ENCODE measurements at places on chromosomes 1 and 21. TPM values are rescaled to one million over a fixed set of nuclear protein-coding genes. Genes with fewer than 3 reads are reported as not detected.

DNA sequence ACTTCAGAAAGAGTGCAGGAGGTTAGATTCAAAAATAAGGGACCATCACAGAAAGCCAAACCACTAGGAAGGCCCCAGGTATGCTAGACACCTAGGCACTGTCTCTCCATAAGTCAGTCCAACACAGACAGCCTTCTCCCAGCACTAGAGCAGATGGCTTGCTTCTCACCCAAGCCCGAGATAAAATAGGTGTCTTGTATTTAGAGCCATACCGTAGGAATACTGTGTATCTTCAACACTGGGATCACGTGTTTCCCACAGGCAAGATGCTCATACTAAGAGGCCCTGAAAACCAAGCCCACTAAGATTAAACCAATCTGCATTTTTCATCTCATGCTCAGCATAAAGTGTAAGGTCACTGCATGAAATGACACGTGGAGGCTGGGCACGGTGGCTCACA is 223.3 kb upstream of the KAZN start:
- H3K36me3 ChIP-seq, result no peaks in the 10 kb centered on the region
- no peaks in the 10 kb centered on the region for H3K27me3 ChIP-seq
- H3K27ac ChIP-seq, result no peak overlapping the region
- DNase-seq, result no peak
- H3K4me1 ChIP-seq, result no peaks in the 10 kb centered on the region

- peak; percentile 77 for DNase-seq
- H3K27me3 ChIP-seq, result peaks cover 5% of the 10 kb centered on the region
- peaks cover 50% of the 10 kb centered on the region for H3K4me1 ChIP-seq
- peak overlapping the region; percentile 83 for H3K27ac ChIP-seq
These were observed 773 bp downstream of the CHD1L start for GRCh38 chr1:147243228-147243685.

DNA sequence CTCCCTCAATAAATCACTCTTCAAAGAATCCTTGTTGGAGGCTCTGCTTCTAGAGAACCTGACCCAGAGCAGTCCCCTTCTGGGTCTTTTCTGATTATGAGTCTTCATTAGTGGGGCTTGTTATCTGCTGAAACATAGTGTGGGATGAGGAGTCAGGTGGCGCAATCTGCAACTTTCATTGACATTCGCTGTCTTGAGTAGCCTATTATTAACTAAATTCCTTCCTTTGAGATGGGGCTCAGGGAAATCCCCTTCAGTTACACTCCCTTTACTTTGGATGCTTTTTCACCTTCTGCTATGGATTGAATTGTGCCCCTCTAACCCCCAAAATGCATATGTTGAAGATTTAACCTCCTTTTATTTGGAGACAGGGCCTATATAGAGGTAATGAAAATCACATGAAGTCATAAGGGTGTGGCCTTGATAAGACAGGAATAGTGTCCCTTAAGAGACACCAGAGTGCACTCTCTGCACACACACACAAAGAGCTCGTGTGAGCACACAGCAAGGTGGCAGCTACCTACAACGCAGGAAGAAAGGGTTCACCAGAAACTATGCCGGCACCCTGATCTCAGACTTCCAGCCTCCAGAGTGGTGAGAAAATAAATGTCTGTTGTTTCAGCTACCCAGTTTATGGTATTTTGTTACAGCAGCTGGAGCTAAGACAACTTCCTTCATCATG is 19.5 kb downstream of the DIO1 start:
- H3K4me1 ChIP-seq, result peaks cover 9% of the 10 kb centered on the region
- no peak overlapping the region for H3K27ac ChIP-seq
- H3K4me3 ChIP-seq, result no peak overlapping the region
- no peaks in the 10 kb centered on the region for H3K27me3 ChIP-seq
- DNase-seq, result no peak

DNA sequence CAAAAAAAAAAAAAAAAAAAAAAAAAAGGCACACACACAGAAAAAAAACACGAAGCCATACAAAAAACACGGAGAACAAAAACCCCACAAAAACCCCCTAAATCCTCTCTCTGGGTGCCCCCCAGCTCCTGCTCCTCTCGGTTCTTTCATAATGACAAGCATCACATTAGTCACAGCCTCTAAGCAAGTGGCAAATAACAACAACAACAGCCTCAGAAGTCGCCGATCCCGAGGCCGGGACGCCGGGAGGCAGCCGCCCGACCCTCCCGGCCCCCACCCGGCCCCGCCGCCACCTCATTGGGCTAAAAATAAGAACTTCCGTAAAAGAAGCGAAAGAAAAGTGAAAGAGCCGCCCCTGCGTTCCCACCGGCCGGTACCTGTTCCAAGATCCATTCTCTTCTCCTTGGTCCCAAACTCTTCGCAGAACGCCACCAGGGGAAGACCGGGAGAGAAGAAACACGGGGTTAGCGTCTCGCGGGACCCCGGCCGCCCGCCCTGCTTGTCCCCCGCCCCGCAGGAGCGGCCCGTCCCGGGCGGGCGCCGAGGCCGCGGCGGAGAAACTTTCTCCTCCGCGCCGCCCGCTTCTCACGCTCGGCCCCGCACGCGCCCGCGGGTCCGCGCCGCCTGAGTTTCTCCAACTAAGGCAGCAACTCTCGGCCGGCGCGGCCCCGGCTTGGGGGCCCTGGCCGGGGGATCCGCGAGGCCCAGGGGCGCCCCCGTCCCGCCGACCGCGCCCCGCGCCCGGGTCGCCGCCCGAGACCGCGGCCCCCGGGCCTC is 102.8 kb downstream of the CASZ1 start:
- H3K4me3 ChIP-seq, result peak overlapping the region; percentile 80
- no peaks in the 10 kb centered on the region for H3K36me3 ChIP-seq
- H3K4me1 ChIP-seq, result peaks cover 17% of the 10 kb centered on the region
- H3K27ac ChIP-seq, result no peak overlapping the region
- H3K27me3 ChIP-seq, result peaks cover 15% of the 10 kb centered on the region

DNA sequence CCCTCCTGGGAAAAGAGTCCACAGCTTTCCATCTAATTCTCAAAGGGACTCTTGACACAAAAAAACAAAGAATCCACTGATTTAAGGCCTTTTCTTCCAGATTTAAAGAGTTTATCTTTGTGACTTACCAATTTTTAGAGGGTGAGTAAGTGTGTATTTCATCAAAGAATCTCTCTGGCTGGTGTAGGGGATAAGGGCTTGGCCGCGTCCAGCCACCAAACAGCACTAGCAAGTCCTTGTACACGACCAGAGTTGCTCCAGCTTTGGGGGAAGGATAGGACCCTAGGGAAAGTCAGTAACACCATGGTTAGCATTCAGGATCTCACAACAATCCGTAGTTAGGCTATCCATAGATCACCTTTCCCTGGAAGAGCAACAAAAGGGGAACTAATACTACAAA is 19.5 kb upstream of the CPLANE2 start:
- H3K27ac ChIP-seq, result no peak overlapping the region
- peaks cover 70% of the 10 kb centered on the region for H3K4me1 ChIP-seq
- no peaks in the 10 kb centered on the region for H3K27me3 ChIP-seq
- no peak for DNase-seq
- peaks cover 32% of the 10 kb centered on the region for H3K36me3 ChIP-seq

DNA sequence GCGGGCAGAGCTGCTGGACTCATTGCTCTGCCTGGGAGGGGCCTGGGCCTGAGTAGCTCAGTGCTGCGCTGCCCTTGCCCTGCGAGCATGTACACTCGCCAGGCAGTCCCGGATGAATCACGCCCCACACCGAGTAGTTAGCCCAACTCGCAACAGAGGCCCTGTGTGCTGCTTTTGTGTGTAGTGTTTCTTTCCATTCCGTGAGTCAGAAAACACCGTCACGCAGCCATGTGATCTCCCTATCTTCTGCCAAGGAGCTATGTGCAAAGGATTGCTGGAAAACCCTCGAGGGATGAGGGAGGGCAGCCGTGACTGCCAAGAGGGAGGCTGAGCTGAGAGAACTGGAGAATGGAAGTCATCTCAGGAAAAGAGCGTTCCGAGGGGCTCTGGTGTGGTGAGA is 37.3 kb downstream of the NENF start:
- H3K4me1 ChIP-seq, result peaks cover 10% of the 10 kb centered on the region
- H3K27me3 ChIP-seq, result peaks cover 14% of the 10 kb centered on the region
- peak overlapping the region; percentile 84 for H3K27ac ChIP-seq
- DNase-seq, result peak; percentile 98

- H3K4me1 ChIP-seq, result peaks cover 6% of the 10 kb centered on the region
- no peak overlapping the region for H3K4me3 ChIP-seq
- no peak for DNase-seq
- no peaks in the 10 kb centered on the region for H3K36me3 ChIP-seq
- H3K27me3 ChIP-seq, result no peaks in the 10 kb centered on the region
These were observed 228.8 kb downstream of the DNM3 start for GRCh38 chr1:172070055-172070454.

DNA sequence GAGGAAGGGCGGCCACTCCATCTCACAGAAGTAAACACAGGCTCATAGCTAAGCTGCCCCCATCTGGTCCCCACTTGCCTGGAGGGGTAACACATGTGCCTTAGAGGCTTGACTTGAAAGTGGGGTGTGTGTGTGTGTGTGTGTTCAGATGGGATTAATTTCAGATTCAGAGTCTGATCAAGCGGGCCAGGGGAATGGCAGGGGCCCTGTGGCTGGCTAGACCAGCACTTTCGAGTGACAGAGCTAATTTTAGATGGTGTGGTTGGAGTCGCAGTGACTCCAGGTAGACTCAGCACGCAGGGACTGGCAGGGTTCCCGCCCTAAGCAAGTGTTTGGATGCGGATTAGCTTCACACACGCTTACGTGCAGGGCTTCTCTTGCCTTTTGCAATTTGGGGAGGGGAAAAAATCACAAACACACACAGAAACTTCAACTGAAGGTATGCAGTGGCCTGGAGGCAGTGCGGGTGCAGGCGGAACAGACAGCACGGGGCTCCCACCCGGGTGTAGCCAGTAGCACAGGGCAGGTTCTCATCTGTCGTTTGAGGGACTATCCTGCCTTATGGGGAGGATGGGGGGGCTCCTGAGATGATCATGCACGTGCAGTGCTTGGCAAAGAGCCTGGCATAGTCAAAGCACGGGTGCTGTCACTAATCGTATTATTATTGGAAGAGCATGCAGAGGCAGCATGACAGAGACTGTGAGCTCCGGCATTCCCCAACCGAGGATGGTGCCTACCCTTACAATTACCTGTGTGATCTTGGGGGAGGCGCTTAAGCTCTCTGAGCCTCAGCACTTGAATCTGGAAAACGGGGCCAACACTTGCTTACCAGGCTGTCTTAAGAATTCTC is 1.3 kb downstream of the EDN2 start:
- H3K27me3 ChIP-seq, result peaks cover 5% of the 10 kb centered on the region
- no peak overlapping the region for H3K4me3 ChIP-seq
- no peaks in the 10 kb centered on the region for H3K36me3 ChIP-seq

- H3K27me3 ChIP-seq, result peaks cover 8% of the 10 kb centered on the region
- DNase-seq, result no peak
- H3K4me1 ChIP-seq, result no peaks in the 10 kb centered on the region
- no peak overlapping the region for H3K4me3 ChIP-seq
These were observed 83.6 kb upstream of the SLC25A33 start for GRCh38 chr1:9455487-9456234.

DNA sequence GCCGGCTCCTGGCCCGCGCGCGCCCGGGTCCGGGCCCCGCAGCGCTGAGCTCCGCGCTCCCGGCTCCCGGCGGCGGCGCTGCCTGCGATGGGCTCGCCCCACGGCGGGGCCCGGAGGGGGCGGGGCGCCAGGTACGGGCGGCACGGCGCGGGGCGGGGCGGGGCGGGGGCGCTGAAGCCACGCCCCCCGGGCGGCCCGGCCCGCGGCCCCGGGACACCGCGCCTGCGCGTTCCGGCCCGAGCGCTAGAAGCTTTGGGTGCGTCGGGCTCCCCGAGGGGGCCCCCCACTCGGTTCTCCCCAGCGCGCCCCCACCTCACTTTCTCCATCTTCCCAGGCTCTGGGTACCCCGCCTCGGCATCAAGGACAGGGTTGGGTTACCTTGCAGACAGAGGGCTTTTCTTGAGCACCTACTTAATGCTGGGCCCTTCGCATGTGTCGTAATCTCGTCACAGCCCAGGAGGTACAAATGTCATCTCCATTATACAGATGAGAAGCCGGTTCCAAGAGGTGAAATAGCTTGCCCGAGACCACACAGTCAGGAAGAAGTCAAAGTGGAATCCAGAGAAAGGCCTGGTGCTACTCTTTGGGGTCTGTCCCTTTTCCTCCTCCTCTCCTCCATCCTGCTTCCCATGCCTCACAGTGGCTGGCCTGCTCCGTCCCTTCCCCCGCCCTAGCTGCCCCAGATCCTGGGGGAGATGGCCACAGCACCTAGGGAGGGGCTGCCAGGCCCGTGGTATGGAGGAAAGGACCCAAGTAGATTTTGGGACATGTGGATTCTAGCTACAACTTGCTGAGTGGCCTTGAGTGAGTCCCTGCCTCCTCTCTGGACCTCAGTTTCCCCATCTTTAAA is 46.5 kb downstream of the RAP1GAP start:
- no peak for DNase-seq
- H3K4me3 ChIP-seq, result peak overlapping the region; percentile 64
- H3K36me3 ChIP-seq, result no peaks in the 10 kb centered on the region

DNA sequence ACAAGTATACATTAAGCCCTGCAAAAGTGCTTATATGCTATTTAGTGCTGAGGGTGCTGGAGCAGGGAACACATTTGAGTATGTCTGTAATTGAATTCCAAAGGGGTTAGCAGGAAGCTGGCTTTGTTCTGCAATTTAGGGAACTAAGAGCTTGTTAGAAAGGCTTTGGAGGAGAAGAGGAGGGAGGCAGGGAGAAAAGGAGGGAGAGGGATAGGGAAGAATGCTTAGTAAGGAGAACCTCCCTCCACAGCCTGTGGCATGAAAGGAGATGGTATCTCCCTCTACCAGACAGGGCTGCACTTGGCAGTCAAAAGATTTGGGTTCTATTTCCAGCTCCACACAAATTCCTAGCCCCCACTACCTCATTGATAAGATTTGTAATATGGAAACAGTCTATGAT is 217.8 kb downstream of the DAB1 start:
- peaks cover 2% of the 10 kb centered on the region for H3K27me3 ChIP-seq
- no peak overlapping the region for H3K4me3 ChIP-seq
- H3K36me3 ChIP-seq, result no peaks in the 10 kb centered on the region
- no peaks in the 10 kb centered on the region for H3K4me1 ChIP-seq

DNA sequence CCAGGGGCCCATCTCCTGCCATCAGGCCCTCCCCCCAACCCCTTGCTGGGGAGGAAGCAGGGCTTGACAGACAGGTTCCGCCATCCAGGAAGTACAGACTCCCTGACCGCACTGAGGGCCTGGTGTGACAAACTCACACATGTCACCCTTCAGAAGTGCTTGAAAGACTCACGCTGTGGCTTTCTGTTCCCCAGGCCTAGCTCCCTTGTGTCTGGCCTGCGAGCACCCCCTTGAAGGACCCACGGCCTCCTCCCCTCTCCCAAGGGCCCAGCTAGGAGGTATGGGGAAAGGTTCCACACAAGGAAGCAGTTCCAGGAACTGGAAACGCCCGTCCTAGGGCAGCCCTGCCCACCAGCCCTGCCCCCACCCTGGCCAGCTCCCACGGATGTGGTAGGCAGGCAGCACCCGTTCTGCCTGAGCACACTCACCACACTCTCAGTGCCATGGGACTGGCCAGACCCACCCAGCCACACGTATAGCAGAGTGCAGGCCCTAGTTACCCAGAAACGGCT is 26.7 kb downstream of the SLC2A1 start:
- H3K27ac ChIP-seq, result no peak overlapping the region
- peaks cover 7% of the 10 kb centered on the region for H3K27me3 ChIP-seq
- peaks cover 39% of the 10 kb centered on the region for H3K4me1 ChIP-seq
- H3K4me3 ChIP-seq, result no peak overlapping the region

- no peaks in the 10 kb centered on the region for H3K27me3 ChIP-seq
- no peak overlapping the region for H3K4me3 ChIP-seq
- H3K4me1 ChIP-seq, result no peaks in the 10 kb centered on the region
These were observed 5.2 kb downstream of the KAZN start for GRCh38 chr1:14603645-14604044.

- no peaks in the 10 kb centered on the region for H3K27me3 ChIP-seq
- H3K4me1 ChIP-seq, result peaks cover 41% of the 10 kb centered on the region
- H3K36me3 ChIP-seq, result peaks cover 30% of the 10 kb centered on the region
- H3K27ac ChIP-seq, result no peak overlapping the region
These were observed 36.4 kb downstream of the TMEM53 start for GRCh38 chr1:44637702-44638411.

The ERVH48-1 gene
- total RNA-seq, result not detected

The HPDL gene
- 0.75 TPM for total RNA-seq

The EDARADD gene
- 0.43 TPM for total RNA-seq

The JAM2 gene
- total RNA-seq, result 0.21 TPM
